ENCODE measurements at places on chromosomes 7 and 10.

GRCh38 chr10:25304606-25305005 lies 129.8 kb downstream of the GPR158 start:
- no peak for DNase-seq

DNA sequence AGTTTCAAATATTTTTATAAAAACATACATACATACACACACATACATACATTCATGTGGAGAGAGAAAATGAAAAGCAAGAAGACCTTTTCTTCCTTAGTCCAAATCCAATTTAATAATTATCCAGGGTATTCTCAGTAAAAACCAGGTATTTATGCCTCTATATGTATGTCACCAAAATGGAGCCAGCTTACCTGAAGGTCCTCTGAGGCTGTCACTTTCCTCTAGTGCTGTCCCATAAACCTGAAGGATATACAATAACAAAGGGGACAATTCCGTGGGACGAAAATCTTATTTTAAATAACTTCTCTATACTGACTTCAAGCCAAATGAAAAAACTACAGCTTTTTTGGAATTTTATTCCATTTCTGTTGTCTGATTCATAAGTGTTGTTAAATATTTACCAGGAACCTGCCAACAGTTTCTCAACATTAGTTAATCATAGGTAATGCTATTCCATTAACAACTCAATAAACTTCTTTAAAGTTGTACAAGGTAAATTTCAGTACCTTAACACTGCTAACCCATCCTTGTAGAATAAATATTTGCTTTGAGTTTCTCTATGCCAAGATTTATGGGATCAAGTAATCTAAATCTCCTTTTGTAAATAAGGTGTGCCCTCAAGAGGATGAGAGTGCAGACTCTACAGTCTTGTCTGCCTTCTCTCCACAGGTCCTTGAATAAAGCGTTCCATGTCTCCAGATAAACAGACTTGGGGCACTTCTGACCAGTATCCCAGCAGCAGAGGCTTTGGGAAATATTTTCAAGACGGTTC lies 260.3 kb downstream of the AHR start:
- DNase-seq: no peak

DNA sequence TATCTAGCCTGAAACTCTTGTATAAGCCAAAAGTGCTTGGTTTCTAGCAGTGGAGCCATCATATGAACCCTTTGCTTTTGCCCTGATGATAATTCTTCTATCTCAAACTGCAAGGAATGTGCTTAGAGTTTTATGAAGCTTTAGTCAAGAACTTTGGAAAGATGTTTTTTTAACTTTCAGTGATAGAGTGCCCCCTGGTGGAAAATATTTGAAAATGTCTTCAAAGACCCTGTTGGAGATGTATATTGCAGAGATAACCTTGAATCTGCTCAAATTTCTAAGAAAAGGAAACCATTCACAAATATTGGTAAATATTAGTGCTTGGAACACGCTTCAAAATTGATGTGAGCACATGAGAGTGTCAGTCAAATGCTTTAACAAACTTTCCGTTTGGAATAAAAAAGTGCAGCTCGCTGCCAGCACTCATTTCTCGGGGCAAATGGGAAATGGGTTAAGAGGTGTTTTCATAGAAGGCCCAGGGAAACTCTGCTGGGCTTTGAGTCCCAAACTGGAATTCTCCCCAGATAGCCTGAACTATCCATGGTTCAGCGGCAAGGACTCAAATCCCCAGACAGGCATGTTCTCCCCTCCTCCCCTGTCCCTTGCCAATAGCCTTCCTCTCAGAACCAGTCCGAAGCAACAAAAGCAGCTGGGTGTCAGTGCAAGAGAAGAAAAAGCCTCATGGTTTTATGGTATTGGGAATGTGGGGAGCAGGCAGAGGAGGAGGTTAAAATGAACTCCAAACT lies 129.3 kb downstream of the MYOF start:
- DNase-seq: no peak

DNA sequence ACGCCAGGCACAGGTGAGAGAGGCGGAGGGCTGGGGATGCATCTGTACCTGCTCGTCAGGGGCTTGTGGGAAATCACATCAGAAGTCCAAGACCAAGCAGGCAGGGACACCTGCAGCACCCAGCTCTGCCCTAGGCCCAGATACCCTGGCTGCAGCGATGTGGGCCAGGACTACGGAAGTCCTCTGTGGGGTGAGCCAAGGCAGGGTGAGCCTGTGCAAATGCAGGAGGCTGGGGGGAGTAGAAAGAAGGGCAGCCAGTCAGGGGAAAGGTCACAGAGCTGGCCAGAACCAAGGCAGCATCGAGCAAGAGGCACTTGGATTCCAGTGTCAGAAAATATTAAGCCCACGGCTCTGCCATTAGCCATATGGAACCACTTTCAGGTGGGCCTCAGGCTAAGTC lies 85.2 kb downstream of the TNS3 start:
- no peak for DNase-seq

GRCh38 chr10:4848356-4849041 lies 22.5 kb downstream of the AKR1E2 start:
- DNase-seq: no peak

DNA sequence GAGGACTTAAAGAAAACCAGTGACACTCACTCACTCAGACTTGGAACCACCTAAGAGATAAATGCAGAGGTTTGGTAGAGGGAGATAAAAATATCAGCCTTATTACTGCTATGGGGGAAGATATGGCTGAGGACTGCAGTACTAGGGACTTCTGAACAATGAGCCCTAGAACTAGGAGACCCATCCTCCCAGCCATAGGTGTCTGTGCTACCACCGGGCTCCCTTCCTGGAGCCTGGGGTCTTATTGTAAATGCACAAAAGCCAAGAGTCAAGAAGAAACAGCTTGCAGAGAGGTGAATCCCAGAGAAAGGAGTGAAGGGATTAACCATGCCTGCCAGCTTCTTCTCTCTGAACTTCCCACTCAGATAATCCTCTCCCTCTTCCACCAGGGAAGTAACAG lies 108.3 kb upstream of the AKR1E2 start:
- no peak for DNase-seq

DNA sequence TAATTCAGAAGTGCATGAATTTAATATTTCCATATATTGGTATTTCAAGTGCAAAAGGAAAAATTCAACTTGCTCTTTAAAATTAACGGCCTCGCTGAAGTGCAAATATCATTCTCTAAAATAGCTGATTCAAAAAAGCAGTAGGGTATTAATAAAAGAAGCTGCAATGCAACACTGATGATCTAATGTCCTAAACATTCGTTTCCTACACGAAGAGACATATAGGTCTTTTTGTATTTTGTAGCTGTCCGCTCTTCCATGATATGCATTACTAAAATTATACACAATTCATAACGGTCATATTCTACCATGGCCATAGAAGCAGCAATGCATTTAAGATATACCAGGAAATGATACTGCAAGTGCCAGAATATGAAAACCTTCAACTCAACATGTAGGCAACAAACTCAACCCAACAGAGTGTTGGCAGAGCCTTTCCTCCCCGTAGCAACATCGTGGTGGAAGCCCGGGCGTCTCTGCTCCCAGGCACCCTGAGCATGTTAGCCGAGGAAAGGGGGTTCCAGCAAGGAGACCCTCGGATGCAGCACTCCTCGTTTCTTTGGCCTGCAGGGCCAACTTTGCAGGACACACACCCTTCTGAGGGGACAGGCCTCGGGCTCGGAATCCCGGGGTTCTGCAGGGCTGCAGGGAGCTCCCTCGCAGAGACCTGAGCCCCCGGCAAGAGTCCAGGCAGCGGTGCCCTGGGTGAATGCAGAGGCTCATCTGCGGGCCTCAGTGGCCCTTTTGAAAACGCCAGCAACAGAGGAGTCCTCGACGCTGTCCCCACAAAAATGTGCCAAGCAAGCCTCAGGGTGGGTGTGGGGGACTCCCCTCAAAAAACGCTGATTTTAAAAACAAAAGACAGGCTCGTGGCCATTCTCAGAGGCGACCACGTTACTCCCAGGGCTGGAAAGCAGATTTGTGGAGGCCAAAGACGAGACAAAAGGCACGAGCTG lies 1.6 kb downstream of the FAM171A1 start:
- no peak for DNase-seq

DNA sequence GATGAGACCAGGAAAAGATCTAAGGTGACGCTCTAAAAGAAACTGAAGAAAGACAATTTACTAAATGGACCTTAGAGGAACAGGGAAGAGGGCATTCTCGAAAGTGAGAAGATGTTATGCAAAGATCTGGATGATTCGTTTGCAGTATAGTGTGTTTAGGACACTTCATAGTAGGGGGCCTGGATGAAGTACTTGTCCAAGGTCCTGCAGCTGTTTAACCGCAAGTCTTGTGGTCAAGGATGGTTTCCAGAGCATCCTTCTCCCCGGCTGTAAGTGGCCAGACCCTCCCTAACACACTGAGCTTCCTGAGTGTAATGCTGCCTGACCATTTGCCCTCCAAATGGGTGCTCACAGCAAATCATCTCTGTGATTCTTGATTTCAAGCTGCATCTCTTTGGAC lies 101.6 kb downstream of the XPNPEP1 start:
- DNase-seq: no peak

DNA sequence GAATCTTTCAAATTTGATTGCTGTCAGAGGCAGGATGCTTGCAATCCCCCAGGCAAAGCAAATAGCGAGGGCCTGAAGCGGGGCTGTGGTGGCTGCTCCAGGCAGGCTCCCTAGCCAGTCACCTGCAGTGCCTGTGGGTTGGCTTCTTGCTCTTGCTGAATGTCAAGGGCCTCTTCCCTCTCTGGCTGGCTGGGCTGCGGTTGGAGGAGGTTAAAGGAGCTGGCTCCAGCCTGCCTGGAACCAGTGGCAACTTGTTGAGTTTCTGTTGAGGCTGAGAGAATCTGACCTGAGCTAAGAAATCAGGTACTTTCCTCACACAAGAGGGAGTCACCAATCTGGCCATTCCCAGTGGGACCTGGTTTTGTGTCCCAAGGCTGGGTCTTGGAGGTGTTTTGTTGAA lies 134.7 kb downstream of the TMEM178B start:
- no peak for DNase-seq

DNA sequence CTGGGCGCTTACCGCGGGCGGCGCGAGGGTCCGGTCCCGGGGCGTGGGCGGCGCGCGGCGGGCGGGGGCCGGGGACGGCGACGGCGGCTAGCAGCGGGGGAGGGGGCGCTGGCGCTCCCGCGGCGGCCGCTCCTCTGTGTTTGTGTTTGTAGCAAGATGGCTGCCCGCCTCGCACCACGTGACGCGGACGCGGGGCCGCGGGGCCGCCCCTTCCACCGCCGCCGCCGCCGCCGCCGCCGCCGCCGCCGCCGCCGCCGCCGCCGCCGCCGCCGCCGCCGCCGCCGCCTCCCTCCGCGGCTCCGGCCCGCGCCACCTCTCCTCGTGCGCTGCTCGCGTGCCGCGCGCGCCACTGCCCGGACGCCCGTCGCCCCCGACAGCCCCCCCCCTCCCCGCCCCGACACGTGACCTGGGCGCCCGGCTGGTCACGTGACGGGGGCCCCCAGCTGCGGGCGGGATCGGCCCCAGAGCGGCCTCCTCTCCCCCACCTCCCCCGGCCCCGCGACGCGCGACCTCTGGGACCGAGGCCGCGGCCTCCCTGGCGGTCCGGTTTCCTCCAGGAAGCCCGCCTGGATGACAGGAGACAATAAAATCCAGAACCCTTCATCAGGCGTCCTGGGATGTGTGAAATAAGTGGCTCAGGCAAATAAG lies at the start of gene GIGYF1:
Gene GIGYF1 (minus strand): TSS at position 153 of the 648 bp plus-strand sequence. CDS start 6,012 bp downstream, outside the sequence.
- peak; percentile 47 for DNase-seq

- DNase-seq: no peak
Measured at GRCh38 chr10:110802551-110803238, 69.0 kb upstream of the PDCD4 start.

- no peak for DNase-seq
Measured at GRCh38 chr7:18529239-18529638, 33.7 kb downstream of the HDAC9 start.

DNA sequence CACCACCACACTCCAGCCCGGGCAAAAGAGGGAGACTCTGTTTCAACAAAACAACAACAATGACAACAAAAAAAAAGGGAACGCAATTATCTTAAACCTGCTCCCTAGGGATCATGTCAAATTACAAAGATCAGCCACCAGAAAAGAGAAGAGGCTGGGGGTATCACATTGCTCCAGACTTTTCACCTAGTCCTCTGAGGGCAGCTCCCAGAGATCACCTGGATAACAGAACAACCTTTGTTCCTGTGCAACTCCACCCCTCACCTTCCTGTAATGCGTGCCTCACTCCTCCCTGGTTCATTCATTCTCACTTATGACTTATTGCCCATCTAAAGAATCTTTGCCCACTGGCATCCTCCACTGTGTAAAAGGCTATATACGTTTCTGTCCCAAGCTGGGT lies 31.8 kb downstream of the SVOPL start:
- no peak for DNase-seq

DNA sequence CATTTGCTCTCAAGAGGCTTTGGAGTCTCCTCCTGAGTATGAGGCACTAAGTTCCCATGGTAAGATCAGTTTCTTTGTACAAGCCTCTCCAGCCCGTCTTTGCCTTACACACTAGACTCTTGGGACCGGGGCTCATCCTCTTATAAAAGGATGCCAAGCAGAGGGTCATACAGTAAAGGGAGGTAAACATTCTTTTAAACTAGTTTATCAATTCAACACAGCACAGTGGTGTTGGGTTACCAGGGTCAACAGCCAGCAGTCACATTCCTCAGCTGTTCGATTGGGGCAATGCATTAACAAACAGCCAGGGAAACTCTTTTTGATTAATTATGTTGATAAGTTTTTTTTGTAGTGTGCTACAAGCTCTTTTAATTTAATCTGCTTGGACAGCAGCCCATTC lies 37.8 kb downstream of the HHEX start:
- no peak for DNase-seq

GRCh38 chr7:115271332-115272235 lies 349.7 kb downstream of the MDFIC start:
- DNase-seq: no peak

- DNase-seq: no peak
Measured at GRCh38 chr7:157703534-157704195, 366.9 kb downstream of the DNAJB6 start.

DNA sequence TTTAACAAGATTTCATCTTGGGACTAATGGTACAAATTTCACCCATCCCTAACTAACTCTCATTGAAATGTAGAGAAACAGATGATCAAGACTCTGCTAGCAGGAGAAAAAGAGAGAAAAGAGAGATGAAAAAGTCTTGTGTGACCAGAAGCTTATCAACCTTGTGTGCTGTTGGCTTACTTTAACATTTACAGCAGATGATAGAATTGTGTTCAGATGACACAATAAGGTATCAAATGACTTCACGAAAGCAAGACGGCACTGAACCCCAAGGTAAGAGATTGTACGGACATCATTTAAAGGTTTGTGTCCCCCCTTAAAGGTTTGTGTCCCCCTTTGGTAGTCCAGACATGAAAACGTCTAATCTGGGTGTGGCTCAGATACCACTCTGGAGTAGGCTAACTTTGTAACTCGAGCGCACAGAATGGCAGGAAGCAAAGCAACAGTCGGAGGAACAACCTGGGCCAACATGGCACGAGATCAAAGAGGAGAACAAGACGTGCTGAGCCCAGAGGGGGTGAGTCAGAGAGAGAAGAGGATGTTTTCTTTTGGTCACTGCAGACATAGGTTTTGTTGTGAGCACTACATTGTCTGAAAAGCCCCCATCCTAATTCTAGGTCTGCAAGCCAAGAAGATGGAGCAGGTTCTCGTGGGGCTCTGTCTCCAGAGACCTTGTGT lies 10.4 kb upstream of the LMBR1 start:
- DNase-seq: no peak

GRCh38 chr10:3972460-3973301 lies 187.7 kb upstream of the KLF6 start:
- DNase-seq: no peak

- no peak for DNase-seq
Measured at GRCh38 chr7:68839014-68839413, 759.3 kb upstream of the AUTS2 start.

Data from stimulated activated CD8-positive, alpha-beta memory T cell treated with anti-CD3 and anti-CD28 coated beads, Interleukin-7, amount 100 ng/mL, for 48 hours (primary cell).